Thoracic aorta (tissue), 2 donors: ENCODE measurements at places on chromosomes 1 and 21.

DNA sequence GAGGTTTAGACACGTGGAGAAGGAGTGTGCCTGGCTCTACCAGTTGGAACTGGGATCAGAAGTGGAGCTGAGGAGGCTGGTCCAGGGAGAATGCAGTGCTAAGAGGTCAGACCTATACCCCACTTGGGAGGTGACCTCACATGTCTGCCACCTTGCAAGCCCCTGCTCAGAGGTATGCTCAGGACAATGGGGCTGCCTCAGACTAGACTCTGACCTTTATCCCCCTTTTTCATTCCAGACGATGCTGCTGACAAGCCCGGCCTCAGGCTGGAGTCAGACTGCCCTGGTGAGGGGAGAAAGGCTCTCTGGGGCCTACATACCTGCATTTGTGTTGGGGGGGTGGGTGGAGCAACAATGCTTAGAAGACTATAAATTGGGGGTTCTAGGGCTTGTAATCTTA, 5.2 kb downstream of the KCNJ10 start:
- no peak for DNase-seq

DNA sequence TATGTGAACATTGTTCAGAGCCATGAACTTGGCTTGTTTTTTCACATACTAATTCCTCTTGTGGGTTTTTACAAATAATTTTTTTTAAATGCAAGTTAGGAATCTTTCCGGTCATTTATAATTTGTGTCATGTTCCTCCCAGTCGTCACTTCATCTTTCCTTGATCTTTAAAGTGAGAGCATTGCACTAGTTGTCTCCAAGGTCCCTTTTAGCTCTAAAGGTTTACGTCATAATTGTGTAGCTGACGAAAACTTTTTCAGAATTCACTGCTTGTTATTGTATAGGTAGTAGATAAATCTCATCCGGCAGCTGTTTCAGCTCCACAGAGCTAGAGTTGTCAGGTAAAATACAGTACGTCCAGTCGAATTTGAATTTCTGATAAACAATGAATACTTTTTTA, 33.6 kb downstream of the SOAT1 start:
- DNase-seq: no peak

- no peak for DNase-seq
Observed at GRCh38 chr21:42626171-42626570, 27.2 kb upstream of the PDE9A start.

DNA sequence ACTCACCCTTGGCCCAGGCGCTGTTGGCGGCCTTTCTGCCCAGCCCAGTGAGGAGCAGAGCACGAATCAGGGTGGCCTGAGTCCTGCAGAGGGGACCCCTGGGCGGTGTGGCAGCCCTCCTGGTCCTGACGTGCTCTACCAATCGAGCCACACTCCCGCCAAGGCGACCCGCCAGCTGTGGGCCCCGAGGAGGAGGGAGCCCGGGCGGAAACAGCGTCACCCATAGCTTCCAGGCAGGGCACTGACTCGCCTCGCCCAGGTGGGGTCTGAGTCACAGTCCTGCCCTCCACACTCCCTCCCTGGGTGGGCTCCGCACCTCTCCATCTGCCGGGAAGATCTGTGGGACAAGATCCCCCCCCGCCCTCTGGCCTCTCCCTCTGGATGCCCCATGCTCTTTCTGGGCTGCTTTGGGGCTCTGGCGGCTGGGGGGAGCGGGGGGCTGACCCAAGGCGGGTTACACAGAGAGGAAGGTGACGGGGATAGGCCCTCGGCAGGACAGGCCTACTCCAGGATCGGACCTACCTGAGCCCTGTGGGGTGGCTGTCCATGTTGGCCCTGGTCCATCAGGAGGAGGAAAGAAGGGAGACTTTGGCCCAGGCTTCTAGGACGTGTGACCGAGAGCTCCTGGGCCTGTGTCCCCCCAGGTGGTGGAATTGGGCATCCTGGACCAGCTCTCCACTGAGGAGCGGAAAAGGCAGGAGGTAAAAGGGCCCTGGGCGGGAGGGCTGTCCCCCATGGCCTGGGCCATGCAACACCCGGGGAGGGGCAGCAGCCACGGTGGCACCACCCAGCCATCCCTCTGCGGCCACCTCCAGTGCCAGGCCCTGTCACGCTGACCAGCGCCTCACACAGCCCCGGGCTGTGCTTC, 14.0 kb downstream of the ARHGEF16 start:
- no peak for DNase-seq

GRCh38 chr1:231407547-231408396, 14.3 kb downstream of the EGLN1 start:
- no peak for DNase-seq

DNA sequence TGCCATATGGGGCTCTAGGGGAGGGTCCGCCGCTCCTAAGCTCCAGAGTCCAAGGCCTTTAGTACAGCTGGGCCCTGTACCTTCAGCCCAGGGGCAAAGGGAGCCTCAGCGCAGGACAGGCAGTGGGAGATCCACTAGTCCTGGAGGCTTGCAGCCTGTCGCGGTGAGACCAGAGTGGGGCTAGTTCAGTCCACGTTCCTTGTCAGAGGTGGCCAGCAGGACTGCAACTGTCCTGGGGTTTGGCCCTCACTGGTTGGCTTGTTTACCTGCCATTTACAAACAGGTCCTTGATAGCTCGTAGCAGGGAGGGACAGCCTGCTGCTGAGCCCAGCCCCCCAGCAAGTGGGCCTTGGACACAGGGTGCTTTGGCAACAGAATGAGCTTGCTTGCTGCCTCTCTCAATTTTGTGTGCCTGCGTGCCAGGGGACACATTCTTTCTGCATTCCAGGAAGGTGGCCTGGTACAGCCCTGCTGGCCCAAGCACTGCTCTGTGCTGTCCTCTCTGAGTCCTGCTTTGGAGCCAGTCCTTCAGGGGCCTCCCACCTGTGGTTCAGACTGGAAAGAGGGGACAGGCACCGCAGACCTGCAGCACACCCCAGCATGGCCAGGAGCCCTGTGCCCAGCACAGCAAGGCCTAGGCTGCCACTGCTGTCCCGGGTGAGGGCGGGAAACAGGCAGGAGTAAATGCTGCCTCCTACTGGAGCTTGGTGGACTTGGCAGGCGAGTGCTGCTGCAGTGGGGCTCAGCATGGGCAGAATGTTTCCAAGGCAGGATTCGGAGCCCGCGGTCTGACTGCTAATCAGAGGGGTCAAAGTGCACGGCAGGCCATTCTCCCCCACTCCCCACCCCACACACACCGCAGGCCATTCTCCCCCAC, 15.2 kb downstream of the H6PD start:
- no peak for DNase-seq

GRCh38 chr1:100860397-100860991, 34.1 kb downstream of the EXTL2 start:
- no peak for DNase-seq

DNA sequence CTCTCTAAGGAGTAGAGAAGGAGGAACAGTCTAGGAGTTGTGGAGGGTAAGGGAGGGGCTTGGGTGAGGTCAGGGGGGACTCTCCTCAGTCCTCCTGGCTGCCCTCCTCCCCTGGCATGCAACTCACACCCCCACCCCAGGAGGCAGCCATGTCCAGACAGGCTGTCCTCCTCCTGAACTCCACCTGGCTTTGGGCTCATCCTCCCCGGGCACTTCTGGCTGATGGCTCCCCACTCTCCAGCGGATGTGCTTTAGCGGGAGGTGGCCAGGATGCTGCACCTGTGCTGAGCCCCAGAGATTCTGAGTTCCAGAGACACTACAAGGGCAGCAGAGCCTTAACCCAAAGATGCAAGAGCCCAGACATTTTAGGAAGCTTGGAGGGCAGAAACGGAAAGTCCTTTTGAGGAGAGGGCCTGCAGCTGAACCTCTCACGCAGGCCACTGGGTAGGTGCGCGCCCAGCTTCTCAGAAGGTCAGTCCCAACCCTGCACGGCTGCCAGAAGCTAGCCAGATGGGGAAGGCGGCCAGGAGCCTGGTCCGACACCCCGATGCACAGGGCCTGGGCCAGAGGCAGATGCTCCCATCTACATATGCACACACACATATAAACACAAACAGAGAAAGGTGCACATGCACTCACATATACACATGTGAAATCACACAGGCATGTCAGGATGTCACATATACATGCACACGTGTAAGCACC, 83.4 kb downstream of the PDE9A start:
- DNase-seq: no peak

GRCh38 chr1:91604632-91605031, 104.0 kb downstream of the CDC7 start:
- DNase-seq: no peak

DNA sequence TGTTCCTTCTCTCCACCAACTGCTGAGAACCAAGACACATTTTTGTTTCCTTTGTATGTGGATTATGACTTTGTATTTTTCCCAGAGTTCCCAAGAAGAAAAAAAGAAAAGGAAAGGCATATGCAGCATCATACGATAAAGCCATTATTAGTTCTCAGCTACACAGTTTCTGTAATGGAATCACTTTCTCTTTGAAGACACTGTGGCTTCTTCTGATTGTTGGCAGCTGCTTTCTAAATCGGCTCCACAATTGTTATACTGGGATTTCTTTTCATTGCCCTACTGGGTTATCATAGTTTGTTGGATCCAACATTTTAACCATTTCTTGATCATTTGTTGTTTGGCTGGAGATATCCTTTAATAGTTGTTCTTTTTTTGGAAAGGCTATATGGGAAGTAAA, 89.5 kb upstream of the HIVEP3 start:
- no peak for DNase-seq

DNA sequence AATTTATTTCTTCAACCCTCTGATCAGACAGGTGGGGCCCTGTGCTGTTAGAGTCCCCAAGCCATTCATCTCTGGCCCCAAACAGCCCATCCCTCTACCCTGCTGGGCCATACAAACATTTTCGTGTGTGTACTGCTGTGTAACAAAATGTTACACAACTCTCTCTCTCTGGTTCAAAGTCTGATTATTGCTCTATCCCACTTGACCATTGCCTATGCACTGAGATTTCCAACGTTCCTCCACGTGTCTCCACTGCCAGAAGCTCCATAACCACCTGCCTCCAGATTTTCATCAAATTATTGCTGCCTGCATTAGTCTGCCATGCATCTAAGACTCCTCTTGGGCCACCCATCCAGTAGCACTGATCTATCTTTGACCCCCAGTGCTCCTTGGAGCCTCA, 104.8 kb downstream of the ELAVL4 start:
- no peak for DNase-seq

DNA sequence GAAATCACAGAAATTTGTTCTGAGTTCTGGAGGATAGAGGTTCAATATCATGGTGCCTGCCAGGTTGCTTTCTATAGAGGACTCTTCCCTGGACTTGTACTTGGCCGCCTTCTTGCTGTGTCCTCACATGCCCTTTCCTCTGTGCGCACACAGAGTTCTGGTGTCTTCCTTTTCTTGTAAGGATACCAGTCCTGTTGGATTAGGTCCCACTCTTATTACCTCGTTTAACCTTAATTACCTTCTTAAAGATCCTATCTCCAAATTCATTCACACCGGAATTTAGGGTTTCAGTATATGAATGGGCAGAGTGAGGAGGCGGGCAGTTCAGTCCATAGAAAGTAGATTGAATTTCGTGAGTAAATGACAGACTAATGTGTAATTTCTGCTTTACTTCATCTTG, 413.9 kb downstream of the NCAM2 start:
- no peak for DNase-seq

- no peak for DNase-seq
Observed at GRCh38 chr1:148385371-148386030, 97.6 kb downstream of the PPIAL4G start.

GRCh38 chr1:197092491-197093023, 25.5 kb upstream of the F13B start:
- DNase-seq: no peak

DNA sequence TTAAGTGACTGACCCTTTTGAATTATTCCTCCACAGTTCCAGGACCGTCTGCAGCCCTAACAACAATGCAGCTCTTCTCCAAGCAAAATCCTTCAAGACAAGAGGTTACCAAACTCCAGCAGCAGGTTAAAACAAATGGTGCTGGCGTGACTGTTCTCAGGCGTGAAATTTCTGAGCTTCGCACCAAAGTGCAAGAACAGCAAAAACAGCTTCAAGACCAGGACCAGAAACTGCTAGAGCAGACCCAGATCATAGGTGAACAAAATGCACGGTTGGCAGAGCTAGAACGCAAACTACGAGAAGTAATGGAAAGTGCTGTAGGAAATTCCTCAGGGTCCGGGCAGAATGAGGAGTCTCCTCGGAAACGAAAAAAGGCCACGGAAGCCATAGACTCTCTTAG, 25.7 kb upstream of the DEGS1 start:
- DNase-seq: no peak

- no peak for DNase-seq
Observed at GRCh38 chr1:45297666-45298356, 28.9 kb upstream of the HPDL start.
